ENCODE measurements at places on chromosomes 13 and 19. TPM values are rescaled to one million over a fixed set of nuclear protein-coding genes. Genes with fewer than 3 reads are reported as not detected.

The SYCN gene
- total RNA-seq = not detected

The CCDC169 gene
- total RNA-seq = not detected

The C1QTNF9B gene
- not detected for total RNA-seq

The IFNL1 gene
- not detected for total RNA-seq

The PDCD2L gene
- total RNA-seq = 12.8 TPM

The ZNF626 gene
- 22.9 TPM for total RNA-seq

The ZNF556 gene
- not detected for total RNA-seq

The LRRC25 gene
- total RNA-seq = 18.7 TPM

- no peak for DNase-seq
These were observed 222.9 kb downstream of the SLITRK5 start for GRCh38 chr13:87894059-87894458.

GRCh38 chr13:48165727-48166126 is 67.3 kb upstream of the ITM2B start:
- DNase-seq = no peak

GRCh38 chr13:43766725-43767124 is 20.0 kb downstream of the ENOX1 start:
- DNase-seq = no peak

GRCh38 chr19:35350591-35350990 is 2.9 kb downstream of the FFAR1 start:
- DNase-seq = no peak

DNA sequence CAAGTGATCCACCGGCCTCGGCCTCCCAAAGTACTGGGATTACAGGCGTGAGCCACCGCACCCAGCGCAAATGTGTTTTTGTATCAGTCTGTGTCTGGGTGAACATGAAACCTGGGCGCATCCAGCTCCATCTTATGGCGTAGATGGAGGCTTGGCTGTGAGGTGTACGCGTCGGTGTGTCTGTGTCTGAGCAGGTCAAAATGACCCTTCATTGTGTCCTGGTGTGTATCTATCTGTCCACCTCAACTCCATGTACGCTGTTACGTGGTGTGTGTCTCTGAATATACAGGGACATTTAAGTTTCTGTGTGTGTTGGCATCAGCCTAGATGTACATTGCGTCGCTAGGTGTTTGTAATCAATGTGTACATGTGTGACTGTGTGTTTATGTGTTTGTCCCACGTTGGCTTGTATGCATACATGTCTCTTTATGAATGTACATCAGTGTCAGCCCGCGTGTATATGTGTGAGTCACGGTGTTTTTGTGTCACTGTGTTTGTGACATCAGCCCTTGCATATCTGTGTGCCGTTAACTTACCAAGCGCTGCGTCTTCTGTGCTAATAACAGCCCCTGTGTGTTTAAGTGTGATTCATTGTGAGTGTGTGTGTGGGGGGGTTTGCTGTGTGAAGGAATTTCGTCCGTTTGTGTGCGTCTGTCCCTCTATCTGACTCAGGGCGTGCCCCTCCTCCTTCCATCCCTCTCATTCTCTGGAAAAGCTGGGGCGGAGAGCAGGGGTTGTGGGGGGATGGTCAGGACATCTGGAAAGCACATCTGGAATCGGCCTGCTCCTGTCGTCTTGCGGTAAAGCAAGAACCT is 6.4 kb downstream of the AXL start:
- peak; percentile 91 for DNase-seq

- no peak for DNase-seq
These were observed 407 bp downstream of the RAB3A start for GRCh38 chr19:18203408-18203862.

GRCh38 chr13:59633290-59633689 is 530.4 kb downstream of the DIAPH3 start:
- no peak for DNase-seq

GRCh38 chr19:49678985-49679770 is 2.1 kb downstream of the PRMT1 start:
- DNase-seq = no peak

DNA sequence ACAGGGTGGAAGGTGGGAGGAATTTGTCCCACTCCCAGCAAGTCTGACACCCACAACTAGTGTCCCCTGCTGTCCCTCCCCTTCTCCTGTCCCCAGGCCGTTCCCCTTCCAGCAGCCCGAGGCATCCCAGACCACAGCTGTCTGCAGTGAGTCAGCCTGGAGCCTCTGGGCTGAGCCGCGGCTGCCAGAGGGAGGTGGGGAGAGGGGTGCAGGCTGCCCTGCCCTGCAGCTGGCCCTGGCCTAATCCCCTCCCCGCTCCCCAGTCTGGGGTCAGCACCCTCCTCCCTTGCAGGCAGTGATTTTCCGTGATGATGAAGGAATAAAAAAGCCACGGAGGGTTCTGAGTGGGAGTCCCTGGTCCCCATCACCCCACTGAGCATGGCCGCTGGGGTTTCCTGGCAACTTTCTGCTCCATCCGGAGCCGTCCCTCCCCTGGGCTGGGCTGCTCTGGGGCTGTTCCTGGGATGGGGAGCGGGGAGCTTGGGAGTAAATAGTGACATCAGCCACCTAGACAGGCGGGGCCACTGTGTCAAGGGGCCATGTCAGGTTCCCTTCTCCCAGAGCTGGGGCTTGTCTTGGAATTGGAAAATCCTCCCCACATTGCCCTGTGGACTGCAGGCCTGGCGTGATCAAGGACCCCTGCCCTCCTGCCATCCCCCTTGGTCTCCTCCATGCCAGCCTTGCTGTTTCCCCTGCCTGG is 16.8 kb downstream of the SPC24 start:
- peak; percentile 54 for DNase-seq

- DNase-seq = no peak
These were observed 22.1 kb downstream of the PLEKHF1 start for GRCh38 chr19:29687244-29687896.

DNA sequence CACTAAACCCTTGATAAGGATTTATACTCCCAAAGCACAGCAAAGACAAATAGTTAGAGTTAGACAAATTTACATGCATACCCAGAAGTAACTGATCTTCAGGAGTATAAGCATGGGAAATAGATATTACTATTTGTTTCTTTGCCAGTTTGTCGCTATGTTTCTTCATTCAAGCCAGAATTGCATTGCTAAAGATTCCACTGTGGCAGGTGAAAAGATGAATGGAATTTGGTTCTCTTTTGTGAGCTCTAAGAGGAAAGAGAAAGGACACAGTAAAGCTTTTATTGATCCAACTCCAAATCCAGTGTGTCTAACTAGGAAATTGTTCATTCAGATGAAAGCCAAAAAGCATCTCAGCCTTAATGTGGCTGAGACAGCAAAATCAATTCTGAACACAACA is 292.3 kb upstream of the SPRY2 start:
- no peak for DNase-seq

- no peak for DNase-seq
These were observed 83.5 kb downstream of the PCDH9 start for GRCh38 chr13:67146523-67147130.

- no peak for DNase-seq
These were observed 32.3 kb downstream of the WASF3 start for GRCh38 chr13:26589754-26590153.

DNA sequence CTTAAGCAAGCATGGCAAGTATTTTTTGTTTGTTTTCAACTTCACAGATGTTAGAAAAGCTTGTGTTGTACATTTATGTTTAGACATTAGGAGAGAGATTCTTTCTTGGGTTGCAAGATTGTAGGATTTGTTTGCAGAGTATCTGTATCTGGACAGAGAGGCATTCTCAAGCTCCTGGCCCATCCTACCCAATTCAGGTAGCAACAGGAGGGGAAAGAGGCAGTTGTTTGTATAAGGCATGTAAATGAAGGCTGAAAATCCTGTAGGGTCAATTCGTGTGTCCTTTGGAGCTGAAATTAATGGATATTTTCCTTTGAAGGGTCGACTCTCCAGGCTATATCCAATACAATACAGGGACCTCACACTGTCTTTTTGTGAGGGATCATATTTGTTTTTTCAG is 147.3 kb downstream of the KCNRG start:
- DNase-seq = no peak

GRCh38 chr13:98879127-98879520 is 98.7 kb downstream of the DOCK9 start:
- no peak for DNase-seq

GRCh38 chr19:917323-918151 is at the start of gene KISS1R:
Gene KISS1R, plus strand, starts transcription at chr19:917333. Its CDS starts 170 bp downstream, at chr19:917503.
- DNase-seq = no peak

Data from thoracic aorta (tissue), 2 donors.